ENCODE measurements at places on chromosomes 5 and 9.

DNA sequence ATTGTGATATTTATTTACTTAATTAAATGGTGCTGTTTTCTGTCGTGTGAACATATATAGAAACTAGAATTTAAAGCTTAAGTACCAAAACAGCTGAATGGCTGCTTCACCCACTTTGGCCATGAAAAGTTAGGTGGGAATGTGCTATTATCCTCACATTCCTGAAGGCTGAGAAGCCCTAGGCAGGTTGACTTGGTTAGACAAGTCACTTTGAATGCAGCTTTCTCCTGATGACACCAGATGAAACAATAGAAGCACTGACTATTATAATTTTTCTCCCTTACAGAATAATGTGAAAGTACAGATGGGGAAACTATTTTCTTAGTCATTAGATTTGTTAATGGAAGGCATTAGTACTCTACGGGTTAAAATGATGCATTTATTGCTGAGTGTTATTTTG, 65.1 kb upstream of the C5orf46 start:
- no peak for DNase-seq

GRCh38 chr5:56055859-56056258, 61.1 kb upstream of the IL6ST start:
- no peak for DNase-seq

GRCh38 chr9:351916-352315, 137.3 kb downstream of the DOCK8 start:
- no peak for DNase-seq

DNA sequence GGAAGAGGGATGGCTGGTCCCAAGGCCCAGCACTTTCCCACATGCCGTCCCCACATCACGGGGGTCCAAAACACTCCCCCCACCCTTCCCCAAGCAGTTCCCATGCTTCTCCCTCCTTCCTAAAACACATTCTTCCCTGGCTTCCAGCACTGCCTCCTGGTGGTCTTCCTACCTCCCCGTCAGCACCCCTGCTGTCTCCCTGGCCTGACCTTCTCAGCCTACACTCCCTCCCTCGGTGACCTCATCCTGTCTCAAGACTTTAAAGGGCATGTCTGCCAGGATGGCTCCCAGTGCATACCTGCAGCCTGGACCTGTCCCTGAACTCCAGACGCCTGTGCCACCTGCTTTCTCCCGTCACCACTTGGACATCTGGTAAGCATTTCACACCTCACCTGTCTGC, 4.3 kb upstream of the NCS1 start:
- no peak for DNase-seq

GRCh38 chr9:94014920-94015319, 59.8 kb upstream of the BARX1 start:
- DNase-seq, result no peak
